Osteocyte (in vitro differentiated cells): ENCODE measurements at places on chromosomes 6 and 20. TPM values are rescaled to one million over a fixed set of nuclear protein-coding genes. Genes with fewer than 3 reads are reported as not detected.

Gene CPXM1
- 84.0 and 85.8 TPM in 2 replicates for total RNA-seq

DNA sequence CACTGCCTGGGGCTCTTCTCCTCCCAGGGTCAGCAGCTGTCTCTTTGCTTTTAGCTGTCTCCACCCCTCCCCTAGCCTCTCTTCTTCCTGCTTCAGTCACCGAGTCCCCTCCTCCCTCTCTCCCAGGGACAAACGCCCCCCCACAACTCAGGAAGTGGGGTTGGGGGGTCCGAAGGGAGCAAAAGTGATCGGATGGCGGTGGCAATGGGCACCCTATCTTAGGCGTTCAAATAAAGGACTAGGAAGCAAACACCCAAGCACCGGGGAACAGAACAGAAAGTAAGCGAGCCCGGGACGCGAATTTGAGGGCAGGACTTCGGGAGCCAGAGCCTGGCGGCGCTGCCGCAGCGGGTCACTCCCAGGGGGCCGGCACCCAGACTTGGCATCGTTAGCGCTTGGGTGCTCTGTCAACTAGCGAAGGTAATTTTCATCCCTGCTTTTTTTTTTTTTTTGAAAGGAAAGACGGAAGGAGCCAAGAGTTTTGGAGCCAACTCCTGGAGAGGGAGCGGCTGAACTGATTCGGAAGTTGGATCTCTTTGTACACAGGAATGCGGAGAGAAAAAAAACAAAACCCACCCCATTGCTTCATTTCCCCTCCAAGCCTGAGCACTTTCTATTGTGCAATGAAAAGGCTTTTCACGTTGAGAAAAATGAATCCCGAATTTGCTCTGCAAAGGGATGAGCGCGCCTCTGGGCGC, 815 bp upstream of the ITPR3 start:
- DNase-seq = no peak

DNA sequence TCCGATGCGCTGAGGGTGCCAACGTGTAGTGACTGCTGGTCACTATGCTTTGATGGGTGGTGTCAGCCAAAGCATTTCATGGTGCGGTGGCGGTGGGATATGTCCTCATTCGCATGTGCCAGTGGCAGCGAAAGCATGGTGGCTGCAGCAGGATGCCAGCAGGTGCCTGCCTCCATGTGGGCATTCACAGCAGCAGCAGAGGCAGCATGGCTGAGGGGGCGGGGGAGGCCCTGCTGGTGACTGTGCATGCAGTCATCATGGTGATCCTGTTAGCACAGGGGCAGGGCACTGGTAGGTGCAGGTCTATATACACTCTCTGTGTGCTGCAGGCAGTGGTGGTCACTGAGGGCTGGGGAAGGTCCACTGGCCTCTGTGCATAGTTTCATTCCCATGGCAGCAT, 22.0 kb downstream of the FIG4 start:
- DNase-seq = no peak

Gene ENPP5
- total RNA-seq = not detected in 2 replicates

Gene CST4
- not detected in 2 replicates for total RNA-seq

Gene TSPO2
- not detected in 2 replicates for total RNA-seq

DNA sequence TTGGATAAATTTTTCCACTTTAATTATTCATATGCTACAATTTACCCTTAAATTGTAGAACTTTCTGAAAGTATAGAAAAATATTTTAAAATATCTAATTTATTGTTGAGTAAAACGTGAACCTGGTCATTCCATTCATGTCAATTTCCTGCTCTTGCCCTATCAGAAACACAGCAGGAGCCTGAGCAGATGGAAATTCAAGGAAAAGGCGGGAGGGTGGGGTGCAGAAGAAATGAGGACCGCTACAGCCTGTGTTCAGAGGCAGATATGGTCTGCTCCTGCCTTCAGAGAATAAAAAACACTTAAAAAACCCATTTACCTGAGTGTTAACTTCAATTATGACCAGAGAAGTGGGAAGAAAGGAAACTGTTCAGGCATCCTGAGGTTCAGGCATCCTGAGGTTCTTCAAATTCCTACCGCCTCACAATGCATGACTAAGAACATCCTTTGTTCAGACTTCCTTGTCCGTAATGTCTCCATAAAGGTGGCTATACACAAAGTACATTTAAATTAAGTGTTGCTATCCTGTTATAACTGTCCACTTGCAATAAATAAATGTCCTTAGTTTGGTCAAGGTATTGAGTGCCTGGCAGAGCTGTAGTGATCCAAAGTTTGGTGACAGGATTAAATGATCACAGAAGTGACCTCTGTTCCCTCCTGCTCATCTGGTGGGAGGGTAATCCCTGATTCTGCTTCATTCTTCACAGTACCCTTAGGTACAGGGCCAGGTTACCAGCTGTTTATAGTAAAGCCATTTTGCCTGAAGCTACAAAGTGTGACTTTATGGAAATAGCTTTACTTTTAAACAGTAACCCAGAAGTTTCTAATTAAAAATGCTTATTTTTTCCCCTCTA, 109.1 kb downstream of the MAN1A1 start:
- DNase-seq = no peak

- DNase-seq = no peak
These were observed 123.0 kb downstream of the DTNBP1 start for GRCh38 chr6:15539722-15540270.

Gene COX4I2
- total RNA-seq = not detected in 2 replicates

- DNase-seq = no peak
These were observed 64.6 kb downstream of the SNX5 start for GRCh38 chr20:17904027-17904426.

DNA sequence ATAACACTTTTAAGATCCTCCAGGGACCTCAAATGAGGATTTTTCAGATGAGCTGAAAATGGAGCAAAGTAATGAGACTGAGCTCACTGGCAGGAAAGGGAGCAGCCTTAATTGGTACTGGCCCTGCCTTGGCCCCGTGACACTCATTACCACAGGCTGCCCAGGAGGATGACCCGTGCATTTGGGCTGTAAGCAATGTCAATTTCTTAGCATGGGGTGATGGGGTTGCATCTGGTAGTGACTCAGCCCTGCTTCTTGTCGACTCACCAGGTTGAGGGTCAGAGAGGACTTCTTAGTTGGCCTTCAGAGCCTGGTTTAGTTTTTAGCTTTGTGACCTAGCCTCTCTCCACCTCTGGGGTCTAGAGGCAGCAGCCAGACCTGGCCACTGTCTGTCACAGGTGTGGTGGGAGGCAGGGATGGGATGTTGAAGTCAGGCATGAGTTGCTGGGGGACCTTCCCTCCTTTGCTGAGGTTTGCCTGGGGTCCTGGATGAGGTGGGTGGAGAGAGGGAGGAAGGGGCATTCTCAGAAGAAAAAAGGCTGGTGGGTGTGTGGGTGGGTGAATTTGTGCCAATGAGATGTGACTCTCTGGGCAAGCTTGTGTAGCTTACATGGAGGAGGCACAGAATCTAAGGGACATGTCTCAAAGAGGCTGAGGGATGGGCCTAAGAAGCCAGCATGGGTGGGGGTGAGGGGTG, 25.9 kb upstream of the EPB41L1 start:
- DNase-seq = no peak

GRCh38 chr6:25706314-25707014, 48.1 kb upstream of the SLC17A4 start:
- no peak for DNase-seq

Gene PLEKHG1
- 3.3 and 4.3 TPM in 2 replicates for total RNA-seq

DNA sequence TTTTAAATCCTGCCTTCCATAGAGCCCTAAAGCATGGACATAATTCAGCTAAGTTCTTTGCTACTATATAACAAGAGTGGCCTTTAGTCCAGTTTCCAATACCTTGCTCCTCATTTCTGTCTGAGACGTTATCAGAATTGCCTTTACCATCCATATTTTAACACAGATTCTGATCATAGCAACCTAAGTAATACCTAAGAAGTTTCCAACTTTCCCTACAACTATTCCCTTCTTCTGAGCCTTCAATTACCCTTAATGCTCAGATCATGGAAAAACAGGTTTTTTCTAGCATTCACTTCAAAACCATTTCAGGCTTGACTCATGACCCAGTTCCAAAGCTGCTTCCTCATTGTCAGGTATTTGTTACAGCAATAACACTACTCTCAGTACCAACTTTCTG, 367.1 kb downstream of the C6orf118 start:
- no peak for DNase-seq

Gene TRIM40
- total RNA-seq = not detected in 2 replicates

DNA sequence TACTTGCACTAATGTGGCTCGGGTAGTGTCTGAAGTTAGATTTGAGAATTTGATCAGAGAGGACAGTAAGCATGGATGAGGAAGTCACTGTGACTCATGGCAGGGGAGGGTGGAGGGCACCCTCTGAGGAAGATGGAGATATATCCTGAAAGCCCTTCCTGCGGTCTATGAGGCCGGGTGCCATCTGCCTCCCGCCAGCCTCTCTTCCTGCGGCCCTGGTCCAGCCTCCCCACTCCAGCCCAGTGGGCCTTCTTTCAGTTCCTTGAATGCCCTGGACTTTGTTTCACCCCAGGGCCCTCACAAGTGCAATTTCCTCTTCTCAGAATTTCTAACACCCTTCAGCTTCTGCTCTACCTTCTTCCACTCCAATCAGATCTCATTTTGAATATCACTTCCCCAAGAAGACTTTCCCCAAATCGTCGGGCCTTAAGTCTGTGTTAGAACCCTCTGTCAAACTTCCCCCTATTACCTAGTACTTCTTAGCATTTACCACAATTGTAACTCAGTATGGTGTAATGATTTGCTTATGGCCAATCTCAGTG, 20.2 kb upstream of the TNFAIP3 start:
- no peak for DNase-seq

Gene ACSS1
- total RNA-seq = 7.6 and 8.2 TPM in 2 replicates

DNA sequence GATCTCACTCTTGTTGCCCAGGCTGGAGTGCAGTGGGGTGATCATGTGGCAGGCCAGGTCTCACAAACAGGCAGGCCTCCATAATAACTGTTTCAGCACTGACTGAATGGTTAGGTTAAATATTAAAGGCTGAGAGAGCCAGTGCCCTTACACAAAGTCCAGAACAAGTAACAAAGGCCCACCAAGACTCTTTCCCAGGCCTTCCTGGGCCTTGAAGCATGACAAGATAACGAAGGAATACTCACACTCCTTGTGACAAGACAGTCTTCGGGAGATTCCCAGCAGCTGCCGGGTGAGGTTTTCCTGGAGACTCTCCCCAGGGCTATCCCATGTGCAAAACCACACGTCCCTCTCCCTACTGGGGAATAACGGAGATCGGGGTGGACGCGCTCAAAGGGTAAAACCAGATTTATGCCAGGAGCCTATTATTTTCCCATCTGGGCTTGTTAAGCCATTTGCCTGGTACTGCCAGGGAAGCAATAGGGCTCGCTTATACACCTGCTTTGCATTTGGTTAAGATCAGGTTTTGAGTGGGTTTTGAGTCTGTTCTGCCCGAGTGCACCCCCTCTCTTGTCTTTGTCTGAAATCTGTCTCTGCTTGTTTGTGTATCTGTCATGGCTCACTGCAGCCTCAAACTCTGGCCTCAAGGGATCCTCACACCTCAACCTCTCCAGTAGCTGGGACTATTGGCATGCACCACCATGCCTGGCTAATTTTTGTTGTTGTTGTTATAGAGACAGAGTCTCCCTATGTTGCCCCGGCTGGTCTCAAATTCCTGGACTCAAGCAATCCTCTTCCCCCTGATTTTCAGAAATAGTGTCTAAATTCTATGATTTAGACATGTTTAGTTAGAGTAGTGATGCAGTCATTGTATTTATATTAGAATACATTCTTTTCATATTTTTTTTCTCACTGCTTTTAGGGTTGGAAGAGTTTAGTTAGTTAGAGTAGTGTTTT, 1.4 kb upstream of the ENPP3 start:
- DNase-seq = no peak

Gene CRISP2
- not detected in 2 replicates for total RNA-seq

Gene ARMC12
- total RNA-seq = 1.3 and 2.5 TPM in 2 replicates

- DNase-seq = no peak
These were observed 1.4 kb downstream of the PREP start for GRCh38 chr6:105401247-105402089.

Gene TNF
- total RNA-seq = not detected in 2 replicates

GRCh38 chr6:121856296-121856695, 420.9 kb downstream of the GJA1 start:
- no peak for DNase-seq

Gene SNRPB
- total RNA-seq = 111 and 112 TPM in 2 replicates
